ENCODE measurements at places on chromosomes 3 and 15.

GRCh38 chr3:59990915-59991314, 941.1 kb upstream of the CFAP20DC start:
- no peak for DNase-seq

- DNase-seq = no peak
Measured at GRCh38 chr3:64976456-64976855, 288.7 kb upstream of the ADAMTS9 start.

DNA sequence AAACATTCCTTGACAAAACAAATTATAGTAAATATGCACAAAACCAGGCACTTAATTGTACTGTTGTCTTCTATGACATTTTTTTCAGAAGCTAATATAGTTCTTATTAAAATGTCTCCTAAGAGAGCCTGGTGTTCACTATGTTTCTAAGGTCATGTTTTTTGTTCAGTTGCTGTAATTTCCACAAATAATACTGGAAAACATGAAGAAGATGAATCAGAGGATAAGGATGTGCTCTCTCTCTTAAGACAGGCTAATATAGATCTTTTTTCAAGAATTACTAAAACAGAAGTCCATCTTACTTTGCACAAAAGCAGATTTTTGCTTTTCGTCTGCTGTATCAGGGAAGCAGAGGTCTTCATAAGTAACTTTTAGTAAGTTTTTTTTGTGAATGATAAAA, 823.0 kb upstream of the NECTIN3 start:
- DNase-seq = no peak

DNA sequence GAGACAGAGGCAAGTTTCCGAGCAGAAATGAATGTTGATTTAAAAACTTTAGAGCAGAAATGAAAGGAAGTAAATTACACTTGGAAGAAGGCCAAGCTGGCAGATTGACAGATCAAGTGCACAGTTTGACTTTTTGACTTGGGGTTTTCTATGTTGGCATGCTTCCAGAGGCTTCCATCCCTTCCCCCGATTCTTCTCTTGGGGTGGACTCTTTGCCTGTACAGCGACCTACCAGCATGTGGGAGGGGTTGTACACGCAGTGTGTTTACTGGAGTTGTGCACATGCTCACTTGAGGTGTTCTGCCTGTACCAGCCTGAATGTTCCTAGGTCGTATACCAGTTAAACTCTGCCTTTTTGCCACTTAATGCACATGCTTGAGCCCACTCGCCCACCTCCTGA, 701.5 kb upstream of the GBE1 start:
- no peak for DNase-seq

GRCh38 chr3:193764959-193765358, 172.0 kb downstream of the OPA1 start:
- DNase-seq = no peak

DNA sequence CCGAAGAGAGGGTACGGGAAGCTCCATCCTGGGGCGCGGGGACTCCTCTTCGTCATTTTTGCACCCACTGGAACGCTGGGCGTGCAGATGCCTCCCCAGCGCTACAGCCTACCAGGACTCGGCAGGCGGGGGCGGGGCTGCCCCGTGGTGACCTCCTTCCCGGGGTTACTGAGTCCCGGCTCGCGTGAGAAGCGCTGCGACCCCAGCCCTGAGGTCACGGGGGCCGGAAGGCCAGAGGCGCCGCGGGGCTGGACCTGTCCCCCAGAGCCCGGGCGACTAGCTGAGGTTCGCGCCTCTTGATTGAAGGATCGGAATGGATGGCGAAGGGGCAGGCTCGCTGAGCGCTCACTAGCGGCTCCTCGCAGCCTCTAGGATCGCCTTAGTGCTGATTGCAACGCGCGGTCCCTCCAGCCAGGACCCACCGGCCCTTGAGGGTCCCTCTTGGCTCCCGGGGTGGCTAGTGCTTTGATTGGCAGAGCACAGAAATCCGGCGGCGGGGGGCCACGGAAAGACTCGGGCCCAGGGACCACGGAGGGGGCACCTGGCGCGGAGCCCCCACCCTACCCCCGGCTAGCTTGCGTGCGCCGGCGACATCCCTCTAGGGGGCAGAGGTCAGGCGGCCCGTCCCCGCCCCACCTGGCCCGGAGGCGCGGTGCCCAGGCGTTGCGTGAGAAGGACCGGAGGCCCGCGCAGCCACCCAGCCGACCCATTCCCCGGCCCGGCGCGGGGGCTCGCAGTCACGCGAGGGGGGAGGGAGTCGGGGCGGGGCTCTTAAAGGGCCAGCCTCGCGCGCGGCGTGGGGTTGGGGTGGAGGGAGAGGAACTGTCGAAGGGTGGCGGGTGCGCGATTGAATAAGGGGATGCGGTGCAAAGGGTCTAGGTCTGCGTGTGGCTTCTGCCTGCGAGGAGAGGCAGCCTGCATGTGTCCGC, 781 bp upstream of the CYP1A1 start:
- DNase-seq = peak; percentile 16

GRCh38 chr3:129723558-129724324, 117.3 kb upstream of the PLXND1 start:
- no peak for DNase-seq

- no peak for DNase-seq
Measured at GRCh38 chr15:94924057-94924456, 692.7 kb downstream of the MCTP2 start.

DNA sequence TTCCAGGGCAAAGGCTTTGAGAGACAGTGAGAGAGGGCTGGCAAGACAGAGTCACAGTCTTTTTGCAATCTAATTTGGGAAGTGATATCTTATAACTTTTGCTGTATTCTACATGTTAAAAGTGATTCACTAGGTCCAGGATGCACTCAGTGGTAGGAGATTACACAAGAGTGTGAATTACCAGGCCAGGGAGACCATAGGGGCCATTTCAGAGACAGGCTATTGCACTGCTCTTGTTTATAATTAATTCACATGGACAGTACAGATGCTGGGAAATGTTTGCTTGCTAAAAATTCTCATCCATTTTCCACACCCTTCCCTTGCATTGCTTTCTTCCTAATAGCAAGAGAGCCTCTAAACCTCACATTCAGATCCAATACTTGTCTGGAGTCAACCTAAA, 22.6 kb upstream of the POMGNT2 start:
- DNase-seq = no peak

DNA sequence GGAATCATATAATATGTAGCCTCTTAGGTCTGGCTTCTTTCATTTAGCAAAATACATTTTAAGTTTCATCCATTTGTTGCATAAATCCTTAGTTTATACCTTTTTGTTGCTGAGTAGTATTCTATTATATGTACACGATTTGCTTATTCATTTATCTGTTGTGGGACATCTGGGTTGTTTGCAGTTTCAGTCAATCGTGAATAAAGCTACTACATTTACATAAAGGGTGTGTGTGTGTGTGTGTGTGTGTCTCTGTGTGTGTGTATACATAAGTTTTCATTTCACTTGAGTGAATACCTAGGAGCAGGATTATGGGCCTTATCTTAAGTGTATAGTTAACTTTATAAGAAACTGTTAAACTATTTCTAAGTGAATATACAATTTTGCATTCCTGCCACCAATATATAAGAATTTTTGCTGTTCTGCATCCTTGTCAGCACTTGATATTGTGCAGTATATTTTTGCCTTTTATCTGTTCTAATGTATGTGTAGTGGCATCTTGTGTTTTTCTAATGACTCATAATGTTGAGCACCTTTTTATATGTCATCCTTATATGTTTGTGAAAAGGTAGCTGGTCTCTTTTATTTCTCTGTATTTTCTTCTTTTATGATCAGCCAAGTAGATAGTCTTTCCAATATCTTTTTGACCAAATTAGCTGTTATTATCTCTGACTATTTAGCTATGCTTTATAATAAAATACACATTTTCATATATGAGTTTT, 55.0 kb downstream of the GLCE start:
- no peak for DNase-seq

GRCh38 chr15:38182900-38183299, 69.7 kb upstream of the SPRED1 start:
- no peak for DNase-seq
